ENCODE measurements at places on chromosomes 3 and 15.

DNA sequence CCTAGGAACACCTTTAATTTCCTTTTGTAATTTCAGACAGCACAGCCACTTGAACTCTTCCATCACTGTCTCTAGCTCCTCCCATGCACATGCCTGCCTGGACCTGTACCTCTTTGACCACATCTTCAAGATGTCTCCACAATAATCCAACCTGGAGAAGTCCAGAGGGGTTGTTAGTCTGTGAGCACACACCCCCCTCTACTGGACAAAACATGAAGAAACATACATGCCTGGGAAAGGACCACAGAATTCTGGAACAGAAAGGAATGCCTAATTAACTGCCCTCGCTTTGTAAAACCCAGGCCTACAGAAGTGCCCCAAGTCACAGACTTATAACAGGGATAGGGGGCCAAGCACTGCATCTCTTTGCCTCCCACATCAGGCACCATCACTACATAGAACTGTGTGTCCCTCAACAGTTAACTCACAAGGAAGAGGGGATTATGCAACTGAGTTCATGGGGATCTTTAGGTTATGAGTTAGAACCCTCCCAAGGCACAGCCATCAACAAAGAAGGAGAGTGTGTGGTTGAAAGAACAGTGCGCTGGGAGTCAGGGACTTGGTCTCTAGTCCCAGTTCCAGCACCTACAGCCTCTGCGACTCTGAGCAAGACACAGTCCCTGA is 61.7 kb downstream of the FMN1 start:
- DNase-seq, result no peak

GRCh38 chr3:196149831-196150301 is 61.3 kb downstream of the ZDHHC19 start:
- DNase-seq, result no peak

GRCh38 chr3:100136921-100137320 is 22.6 kb upstream of the FILIP1L start:
- DNase-seq, result no peak

GRCh38 chr3:32172420-32172819 is 66.0 kb downstream of the GPD1L start:
- no peak for DNase-seq

DNA sequence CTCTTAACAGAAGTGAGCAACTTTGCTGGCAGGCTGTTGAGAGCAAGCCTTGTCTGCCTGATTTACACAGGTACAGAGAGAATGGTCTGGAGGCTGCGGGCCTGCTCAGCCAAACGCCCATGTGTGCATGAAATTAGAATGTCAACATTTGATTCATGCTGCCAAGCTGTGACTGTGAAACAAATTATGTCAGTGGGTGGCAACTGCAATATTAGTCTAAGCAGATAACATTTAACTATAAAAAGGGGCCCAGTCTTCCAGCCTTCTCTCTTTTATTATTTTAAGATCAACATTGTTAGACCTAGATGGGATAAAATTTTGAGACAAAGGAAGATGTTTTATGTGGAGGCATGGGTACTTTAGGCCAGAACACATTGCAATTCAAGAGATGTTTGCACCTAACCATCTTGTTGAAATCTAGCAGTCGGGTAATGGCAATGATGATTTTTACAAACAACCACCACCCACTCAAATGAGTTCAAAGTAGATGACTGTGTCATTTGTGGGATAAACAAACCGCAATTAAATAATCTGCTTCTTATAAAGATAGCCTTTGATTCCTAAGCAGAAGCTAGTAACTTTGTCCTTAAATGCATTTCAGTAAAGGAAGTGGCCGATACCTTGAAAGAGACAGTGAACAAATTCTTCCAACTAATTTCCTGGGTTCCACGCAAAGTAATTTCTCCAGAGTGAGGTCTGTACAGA is 70.2 kb downstream of the FOXB1 start:
- DNase-seq, result no peak

- no peak for DNase-seq
Measured at GRCh38 chr15:93290618-93290946, 201.6 kb upstream of the RGMA start.

- no peak for DNase-seq
Measured at GRCh38 chr3:162641907-162642306, 1145.3 kb downstream of the OTOL1 start.
